Ascending aorta (tissue), 2 donors: ENCODE measurements at places on chromosomes 2 and 18. TPM values are rescaled to one million over a fixed set of nuclear protein-coding genes. Genes with fewer than 3 reads are reported as not detected.

UGT1A7 gene
- not detected for total RNA-seq

DNA sequence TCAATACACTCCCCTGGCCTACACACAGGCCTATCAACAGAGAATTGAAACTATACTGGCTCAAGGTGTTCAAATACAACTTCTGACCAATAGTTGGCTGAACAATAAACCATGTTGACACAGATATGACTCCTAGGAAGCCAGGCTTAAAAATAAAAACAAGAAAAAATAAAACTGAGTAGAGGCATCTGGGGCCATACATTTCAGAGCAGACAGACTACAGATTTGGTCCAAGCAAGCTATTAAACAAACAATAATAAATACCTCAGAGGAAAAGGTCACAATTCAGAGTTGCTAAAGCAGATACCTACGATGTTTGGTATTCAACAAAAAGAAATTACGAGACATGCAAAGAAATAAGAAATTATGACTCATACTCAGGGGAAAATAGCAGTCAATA is 132.8 kb upstream of the ACVR2A start:
- no peak for DNase-seq

DNA sequence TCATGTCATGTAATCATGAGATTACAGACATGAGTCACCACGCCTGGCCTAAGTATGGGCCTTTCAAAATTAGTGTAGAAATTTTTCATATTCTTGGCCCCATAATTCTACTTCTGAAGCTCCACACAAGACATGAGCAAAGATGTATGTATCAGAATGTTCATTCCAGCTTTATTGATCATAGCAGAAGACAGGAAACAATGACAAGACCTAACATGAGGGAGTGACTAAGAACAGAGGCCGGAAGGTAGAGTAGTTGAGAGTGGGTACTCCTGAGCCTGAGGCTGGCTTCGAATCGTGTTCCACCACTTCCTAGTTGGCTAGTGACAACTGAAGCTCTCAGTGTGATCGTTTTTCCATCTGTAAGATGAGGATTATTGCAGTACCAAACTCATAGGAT is 89.3 kb downstream of the ARMC9 start:
- DNase-seq: no peak

NYAP2 gene
- not detected for total RNA-seq

GRCh38 chr18:55751476-55751875 is 163.5 kb upstream of the TCF4 start:
- DNase-seq: no peak

FLACC1 gene
- 0.32 TPM for total RNA-seq
